Mononuclear cell (primary cell): ENCODE measurements at places on chromosomes 16 and 17. TPM values are rescaled to one million over a fixed set of nuclear protein-coding genes. Genes with fewer than 3 reads are reported as not detected.

Gene ZNF750
- total RNA-seq = not detected

Gene SDR42E2
- 0.52 TPM for total RNA-seq

Gene HLF
- 1.7 TPM for total RNA-seq

Gene TEX14
- total RNA-seq = 0.31 TPM

Gene CD300H
- total RNA-seq = 0.73 TPM
